Neural progenitor cell (in vitro differentiated cells): ENCODE measurements at places on chromosomes 5 and 9. TPM values are rescaled to one million over a fixed set of nuclear protein-coding genes. Genes with fewer than 3 reads are reported as not detected.

DNA sequence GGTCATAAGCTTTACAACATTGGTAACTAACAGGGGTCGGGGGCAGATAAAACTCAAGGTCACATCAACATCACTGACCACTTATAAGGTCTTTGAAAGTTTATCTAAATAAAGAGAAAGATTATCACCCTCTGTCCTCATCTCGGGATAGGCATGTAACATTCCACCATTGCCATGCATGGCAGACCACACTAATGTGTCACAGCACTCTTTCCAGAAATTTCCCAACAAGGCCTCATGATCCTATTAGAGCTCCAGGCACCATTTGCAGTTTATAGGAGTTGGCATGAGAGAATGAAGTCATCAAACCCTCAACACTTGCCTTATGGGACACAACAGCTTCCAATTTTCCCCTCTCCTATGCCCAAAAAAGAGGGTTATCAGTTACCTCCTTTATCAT lies 31.9 kb upstream of the ZNF622 start:
- DNase-seq = no peak

GRCh38 chr5:153491038-153491744 lies 721 bp downstream of the GRIA1 start:
- DNase-seq = no peak

Gene LCN12
- total RNA-seq = 0.19 TPM in 1 of 2 replicates, not detected in the other

DNA sequence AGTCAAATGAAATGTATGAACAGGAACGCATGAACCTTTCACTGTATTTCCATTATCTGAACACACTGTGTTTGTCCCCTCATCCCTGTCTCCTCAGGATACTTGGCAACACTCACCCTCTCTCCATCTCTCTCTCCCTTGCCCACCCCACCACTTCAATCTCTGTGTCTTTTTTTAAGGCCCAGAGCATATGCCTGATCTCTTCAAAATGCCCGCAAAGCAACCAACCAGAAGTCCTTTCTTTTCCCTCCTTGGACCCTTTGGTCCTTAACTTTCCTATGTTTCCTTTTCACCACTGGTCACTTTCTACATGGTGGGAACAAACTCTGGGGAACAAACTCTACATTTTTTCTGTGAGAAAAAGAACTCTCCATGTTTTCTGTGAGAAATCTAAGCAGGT lies 3.2 kb upstream of the IRF1 start:
- no peak for DNase-seq

GRCh38 chr9:36492865-36493264 lies 79.8 kb upstream of the MELK start:
- DNase-seq = no peak

Gene ZFP2
- total RNA-seq = 6.8 and 14.5 TPM in 2 replicates

GRCh38 chr5:143216211-143216610 lies 187.3 kb downstream of the NR3C1 start:
- DNase-seq = no peak

Gene GRIN3A
- total RNA-seq = not detected in 2 replicates

- no peak for DNase-seq
Observed at GRCh38 chr9:106310782-106311181, 552.2 kb upstream of the ZNF462 start.

- DNase-seq = no peak
Observed at GRCh38 chr9:90064971-90065370, 460.2 kb downstream of the GADD45G start.
